ENCODE measurements at places on chromosomes 2 and 18.

- DNase-seq: no peak
Measured at GRCh38 chr18:8515142-8515865, 93.9 kb upstream of the RAB12 start.

- no peak for DNase-seq
Measured at GRCh38 chr2:1754461-1755170, 10.3 kb upstream of the PXDN start.

GRCh38 chr2:117330641-117331040 is 483.9 kb upstream of the DDX18 start:
- no peak for DNase-seq

- no peak for DNase-seq
Measured at GRCh38 chr2:50476174-50476573, 555.8 kb downstream of the NRXN1 start.

DNA sequence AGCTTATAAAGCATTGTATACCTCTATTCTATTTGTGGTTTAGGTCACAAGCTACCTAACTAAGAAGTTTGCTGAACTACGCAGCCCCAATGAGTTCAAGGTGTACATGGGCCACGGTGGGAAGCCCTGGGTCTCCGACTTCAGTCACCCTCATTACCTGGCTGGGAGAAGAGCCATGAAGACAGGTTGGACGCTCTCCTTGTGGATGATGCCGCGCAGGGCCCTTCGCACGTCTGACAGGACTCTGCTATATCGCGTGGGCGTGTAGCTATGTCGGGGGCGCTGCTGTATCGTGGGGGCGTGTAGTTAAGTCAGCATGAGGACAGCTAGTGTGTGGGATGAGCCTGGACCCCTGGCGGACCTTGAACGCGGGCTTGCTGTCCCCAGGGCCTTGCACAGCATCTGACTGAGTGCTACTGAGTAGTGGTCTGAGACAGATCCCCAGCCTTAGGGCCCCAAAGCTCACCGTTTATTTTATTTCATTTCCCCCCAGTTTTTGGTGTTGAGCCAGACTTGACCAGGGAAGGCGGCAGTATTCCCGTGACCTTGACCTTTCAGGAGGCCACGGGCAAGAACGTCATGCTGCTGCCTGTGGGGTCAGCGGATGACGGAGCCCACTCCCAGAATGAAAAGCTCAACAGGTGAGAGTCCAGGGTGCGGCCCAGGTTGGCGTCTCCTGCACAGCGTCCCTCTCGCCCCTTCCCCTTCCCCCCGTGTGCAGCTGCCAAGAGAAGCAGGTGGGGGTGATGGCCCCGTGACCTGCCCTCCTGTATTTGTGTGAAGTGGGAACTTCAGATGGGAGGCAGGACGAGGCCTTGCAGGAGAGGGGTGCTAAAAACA is 15.6 kb upstream of the CNDP1 start:
- DNase-seq: no peak

DNA sequence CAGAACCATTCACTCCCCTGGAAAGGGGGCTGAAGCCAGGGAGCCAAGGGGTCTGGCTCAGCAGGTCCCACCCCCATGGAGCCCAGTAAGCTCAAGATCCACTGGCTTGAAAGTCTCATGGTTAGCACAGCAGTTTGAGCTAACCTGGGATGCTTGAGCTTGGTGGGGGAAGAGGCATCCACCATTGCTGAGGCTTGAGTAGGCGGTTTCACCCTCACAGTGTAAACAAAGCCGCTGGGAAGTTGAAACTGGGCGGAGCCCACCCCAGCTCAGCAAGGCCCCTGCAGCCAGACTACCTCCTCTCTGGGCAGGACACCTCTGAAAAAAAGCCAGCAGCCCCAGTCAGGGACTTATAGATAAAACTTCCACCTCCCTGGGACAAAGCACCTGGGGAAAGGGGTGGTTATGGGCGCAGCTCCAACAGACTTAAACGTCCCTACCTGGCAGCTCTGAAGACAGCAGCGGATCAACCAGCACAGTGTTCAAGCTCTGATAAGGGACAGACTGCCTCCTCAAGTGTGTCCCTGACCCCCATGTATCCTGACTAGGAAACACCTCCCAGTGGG is 14.7 kb upstream of the TTC32 start:
- DNase-seq: no peak

DNA sequence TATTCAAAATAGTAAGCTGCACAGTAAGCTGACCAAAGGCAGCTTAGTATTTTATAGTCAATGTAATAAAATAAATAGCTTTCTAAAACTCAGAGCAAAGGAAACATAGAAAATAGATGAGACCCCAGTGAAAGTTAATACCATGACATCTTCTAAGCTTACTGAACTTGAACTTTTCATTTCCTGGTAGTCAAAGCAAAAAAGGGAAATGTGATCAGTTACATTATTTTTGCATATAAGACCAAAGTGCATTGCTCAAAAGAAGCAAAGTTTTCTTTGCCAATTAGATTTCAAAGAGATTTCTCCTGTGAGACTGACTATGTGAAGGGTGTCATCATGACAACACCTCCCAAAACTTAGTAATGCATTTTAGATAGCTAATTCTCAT is 70.2 kb downstream of the MYO1B start:
- DNase-seq: no peak

DNA sequence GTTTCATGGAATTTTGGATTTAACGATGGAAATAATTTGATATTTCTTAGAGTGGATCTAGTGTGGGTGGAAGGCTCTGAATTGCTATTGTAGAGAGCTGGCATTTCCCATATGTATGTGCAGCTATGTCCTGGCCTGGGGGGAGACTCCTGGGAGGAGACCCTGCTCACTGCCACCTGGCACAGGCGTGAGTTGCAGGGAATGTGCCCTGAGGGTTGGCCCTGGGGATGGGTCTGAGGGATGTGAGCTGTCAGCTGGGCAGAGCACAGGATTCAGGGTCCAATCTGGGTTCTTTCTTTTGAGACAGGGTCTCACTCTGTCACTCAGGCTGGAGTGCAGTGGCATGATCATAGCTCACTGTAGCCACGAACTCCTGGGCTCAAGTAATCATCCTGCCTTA is 120.2 kb downstream of the CLIP4 start:
- no peak for DNase-seq

DNA sequence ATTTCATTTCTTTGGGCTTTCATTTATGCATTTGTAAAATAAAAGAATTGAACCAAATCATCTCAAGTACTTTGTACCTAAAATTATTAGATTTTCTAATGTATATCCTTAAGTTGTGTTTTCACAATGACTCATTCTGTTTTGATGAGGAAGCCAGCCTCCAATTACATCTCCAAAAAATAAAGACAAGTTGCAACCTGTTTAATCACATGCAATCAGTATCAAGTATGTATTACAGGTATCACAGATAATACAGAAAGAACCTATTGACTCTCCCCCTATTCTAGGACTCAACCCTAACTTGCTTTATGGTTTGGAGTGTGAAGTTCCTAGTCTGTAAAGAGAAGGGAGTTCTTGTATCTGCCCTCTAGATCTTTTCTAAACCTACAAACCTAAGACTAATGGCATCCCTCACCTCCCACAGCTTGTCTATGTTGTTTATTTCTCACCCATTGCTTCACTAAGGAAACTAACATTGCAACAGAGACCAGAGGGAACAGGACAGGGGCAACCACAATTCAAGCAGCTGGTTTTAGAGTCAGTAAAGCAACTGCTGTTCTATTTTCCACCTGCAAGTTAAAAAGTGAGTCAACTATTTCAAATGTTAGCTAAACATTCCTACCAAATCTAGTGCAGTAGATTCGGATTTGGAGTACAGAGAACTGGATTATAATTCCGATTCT is 141.1 kb upstream of the ETAA1 start:
- no peak for DNase-seq

- DNase-seq: no peak
Measured at GRCh38 chr2:238945433-238946150, 97.7 kb downstream of the TWIST2 start.

- no peak for DNase-seq
Measured at GRCh38 chr2:118858485-118859156, 11.2 kb upstream of the EN1 start.

DNA sequence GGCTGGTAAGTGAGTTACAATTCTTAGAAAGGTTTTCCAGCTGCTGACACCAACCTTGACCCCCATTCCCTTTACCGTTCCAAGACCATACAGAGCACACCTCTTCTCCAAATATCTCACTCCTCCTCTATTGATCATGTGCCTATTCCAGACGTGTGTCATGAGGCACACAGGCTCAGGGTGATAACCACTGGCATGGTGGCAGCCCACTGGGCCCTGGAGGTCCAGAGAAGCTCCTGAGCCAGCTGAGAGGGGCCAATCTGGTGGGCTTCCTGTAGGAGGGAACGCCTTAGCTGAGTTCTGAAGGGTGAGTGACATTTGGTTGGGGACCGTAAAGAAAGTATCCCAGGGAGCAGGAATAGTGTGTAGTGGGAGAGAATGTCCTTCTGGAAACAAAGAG is 28.3 kb downstream of the ZAP70 start:
- no peak for DNase-seq

- peak; percentile 76 for DNase-seq
Measured at GRCh38 chr2:113700186-113700841, 56.1 kb downstream of the SLC35F5 start.

GRCh38 chr18:62372156-62372555 is 47.0 kb downstream of the TNFRSF11A start:
- no peak for DNase-seq

- no peak for DNase-seq
Measured at GRCh38 chr18:78979056-78979729, 425 bp upstream of the SALL3 start.

DNA sequence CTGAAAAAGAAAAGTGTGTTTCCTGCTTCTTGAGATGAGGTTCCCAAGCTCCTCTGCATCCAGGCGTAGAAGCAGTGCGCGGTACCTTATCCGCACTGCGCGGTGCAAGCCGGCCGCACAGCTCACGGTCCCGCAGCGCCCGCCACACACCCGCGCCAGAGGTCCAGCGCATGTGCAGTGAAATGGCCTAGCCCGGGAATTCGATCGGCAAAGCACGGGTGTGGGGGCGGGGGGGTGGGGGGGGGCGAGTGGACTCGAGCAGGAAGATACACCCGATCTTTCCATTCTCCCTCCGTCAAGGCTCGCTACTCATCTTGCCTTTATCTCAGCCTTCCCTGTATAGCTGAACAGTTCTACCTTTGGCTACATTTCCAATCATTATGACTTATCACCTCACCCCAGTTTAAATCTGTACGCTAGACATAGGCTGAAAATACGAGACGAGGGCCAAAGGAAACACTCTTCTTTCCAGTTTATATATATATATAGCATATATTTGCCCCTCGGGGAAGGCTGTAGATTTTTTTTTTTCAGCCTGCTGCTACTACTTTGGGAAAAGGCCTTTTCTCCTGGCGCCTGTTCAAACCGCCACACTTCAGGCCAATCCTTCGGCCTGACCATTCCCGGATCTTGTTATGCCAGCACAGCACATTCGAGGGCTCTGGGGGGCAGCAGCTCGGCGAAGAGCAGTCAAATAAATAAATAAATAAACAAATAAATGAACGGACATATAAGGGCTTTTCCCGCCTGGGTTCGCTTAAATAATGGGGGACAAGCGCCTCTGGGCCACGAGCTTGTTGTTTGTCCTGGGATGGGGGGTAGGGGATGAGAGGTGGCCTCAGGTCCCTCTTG is 10.4 kb downstream of the HOXD8 start:
- DNase-seq: no peak

GRCh38 chr2:235238537-235238936 is 255.3 kb upstream of the AGAP1 start:
- DNase-seq: no peak

DNA sequence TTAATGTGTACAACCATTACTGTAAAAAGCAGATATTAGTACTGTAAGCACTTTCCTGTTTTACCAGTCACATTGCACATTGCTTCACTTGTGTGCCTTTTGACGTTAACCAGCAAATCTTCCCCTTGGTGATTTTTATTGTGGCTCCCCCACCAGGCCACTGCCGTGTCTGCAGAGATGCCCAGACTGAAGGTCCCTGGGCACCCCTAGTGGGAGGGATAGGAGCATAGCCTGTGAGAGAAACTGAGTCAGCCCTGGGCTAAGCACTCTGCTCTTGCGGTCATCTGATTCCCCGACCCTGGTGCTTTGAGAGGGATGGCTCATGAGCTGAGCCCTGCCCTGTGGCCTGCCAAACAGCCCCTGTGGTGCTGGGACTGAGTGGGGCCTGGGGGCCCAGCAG is 73.4 kb downstream of the INPP4A start:
- no peak for DNase-seq

- no peak for DNase-seq
Measured at GRCh38 chr2:179612591-179613298, 248.7 kb downstream of the ZNF385B start.

DNA sequence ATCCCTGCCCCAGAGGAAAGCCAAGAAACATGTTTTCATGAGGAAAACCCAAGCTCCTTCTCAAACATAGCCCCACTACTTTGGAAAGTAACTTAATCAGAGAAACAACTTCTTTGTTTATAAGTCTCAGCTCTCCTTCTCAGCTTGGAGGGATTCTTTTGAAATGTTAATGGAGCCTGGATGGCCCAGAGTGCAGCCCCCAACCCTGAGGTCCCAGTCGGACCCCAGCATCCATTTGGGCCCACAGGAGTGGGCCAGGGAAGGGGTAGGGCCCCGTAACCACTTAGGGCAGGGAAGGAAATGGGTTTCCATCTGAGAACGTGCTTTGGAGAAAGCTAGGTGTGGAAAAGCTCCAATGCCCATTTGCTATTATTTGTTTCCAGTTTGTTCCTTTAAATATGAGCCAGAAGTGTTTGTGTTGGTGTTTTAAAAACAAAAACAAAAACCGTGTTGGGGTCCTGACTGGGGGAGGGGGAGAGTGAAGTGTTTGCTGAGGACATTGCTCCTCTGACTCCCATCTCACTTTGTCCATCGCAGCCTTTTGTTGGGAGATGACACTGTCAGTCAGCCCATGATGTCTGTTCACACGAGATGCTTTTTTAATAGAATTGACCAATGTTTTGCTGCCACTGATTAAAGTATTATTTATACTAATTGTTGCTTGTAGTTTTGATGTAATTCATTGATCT is 1.6 kb upstream of the HOXD3 start:
- no peak for DNase-seq

GRCh38 chr2:26875808-26876207 is 27.9 kb downstream of the DPYSL5 start:
- DNase-seq: no peak

GRCh38 chr2:24577481-24577880 is 86.4 kb downstream of the NCOA1 start:
- DNase-seq: peak; percentile 43

DNA sequence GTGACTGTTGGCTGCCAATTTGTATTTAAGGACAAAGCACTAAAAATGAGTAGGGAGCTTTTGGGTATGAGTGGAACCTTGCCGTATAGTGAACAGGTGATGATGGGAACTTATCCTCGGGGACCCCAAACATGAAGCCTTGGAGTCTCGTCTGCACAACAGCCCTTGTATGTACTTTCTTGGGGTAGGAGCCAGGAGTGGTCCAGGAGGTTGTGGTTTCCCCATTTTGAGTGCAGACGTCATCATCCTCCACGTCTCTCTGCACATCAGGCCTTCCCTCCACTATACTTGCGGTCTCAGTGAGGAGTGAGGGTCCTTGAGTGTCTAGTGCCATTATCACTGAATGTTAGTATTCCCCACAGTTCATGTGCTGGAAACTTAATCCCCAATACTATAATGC is 101.5 kb upstream of the HS6ST1 start:
- no peak for DNase-seq

- DNase-seq: no peak
Measured at GRCh38 chr2:146214394-146214929, 1630.4 kb upstream of the ACVR2A start.

- peak; percentile 58 for DNase-seq
Measured at GRCh38 chr2:101419096-101419663, 31.9 kb upstream of the CREG2 start.

GRCh38 chr18:75054046-75054445 is 154.9 kb downstream of the PTGR3 start:
- no peak for DNase-seq

Data from bone marrow (tissue), 2 donors.